CD14-positive monocyte (primary cell): ENCODE measurements at places on chromosomes 5 and 9. TPM values are rescaled to one million over a fixed set of nuclear protein-coding genes. Genes with fewer than 3 reads are reported as not detected.

- DNase-seq: peak; percentile 58
- H3K4me3 ChIP-seq: no peak overlapping the region
- peaks cover 16% of the 10 kb centered on the region for H3K36me3 ChIP-seq
- H3K27me3 ChIP-seq: no peaks in the 10 kb centered on the region
- peaks cover 16% of the 10 kb centered on the region for H3K4me1 ChIP-seq
Observed at GRCh38 chr9:104850786-104851545, 77.0 kb downstream of the ABCA1 start.

The GRHPR gene
- polyA plus RNA-seq: 73.8 and 104 TPM in 2 replicates

DNA sequence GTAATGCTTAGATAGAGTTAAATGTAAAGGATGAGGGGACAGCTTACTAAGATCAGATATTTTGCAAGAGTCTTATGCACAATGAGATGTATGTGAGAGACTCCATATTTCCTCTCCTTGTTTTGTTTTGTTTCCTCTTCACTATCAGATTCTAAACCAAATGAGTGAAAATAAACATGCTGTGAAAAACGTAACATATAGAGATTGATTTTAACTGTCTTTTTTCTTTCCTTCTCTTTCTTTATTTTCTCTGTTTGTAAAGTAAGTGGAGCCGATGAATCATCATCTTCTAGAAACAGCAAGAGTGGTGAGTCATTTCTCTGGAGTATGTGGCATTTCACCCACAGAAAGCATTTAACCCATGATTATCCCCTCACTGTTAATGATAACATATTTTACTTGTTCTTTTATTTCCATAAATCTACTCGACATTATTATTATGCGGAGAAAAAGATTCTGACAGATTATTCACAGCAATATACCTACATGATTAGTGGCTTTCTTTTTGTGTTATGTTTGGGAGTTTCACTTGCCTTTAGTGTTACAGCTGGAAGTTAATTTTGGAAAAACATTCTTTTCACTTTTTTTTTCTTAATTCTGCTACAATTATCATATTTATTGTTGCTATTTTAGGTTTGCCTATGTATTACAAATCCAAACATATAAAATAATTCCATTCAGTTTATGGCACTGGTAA is 2.1 kb upstream of the ANXA1 start:
- peaks cover 84% of the 10 kb centered on the region for H3K4me1 ChIP-seq
- peak overlapping the region; percentile 67 for H3K4me3 ChIP-seq
- H3K27me3 ChIP-seq: no peaks in the 10 kb centered on the region
- H3K27ac ChIP-seq: peak overlapping the region; percentile 87
- peak; percentile 90 for DNase-seq

- H3K27me3 ChIP-seq: peaks cover 16% of the 10 kb centered on the region
- DNase-seq: no peak
- peaks cover 23% of the 10 kb centered on the region for H3K4me1 ChIP-seq
- peaks cover 21% of the 10 kb centered on the region for H3K36me3 ChIP-seq
- peak overlapping the region; percentile 80 for H3K27ac ChIP-seq
- peak overlapping the region; percentile 80 for H3K4me3 ChIP-seq
Observed at GRCh38 chr9:128190516-128191405, 611 bp downstream of the CIZ1 start.

The SLC25A48 gene
- polyA plus RNA-seq: not detected

The KIF4B gene
- polyA plus RNA-seq: not detected

- H3K4me1 ChIP-seq: no peaks in the 10 kb centered on the region
- H3K4me3 ChIP-seq: no peak overlapping the region
- no peaks in the 10 kb centered on the region for H3K27me3 ChIP-seq
- no peak for DNase-seq
- no peaks in the 10 kb centered on the region for H3K36me3 ChIP-seq
Observed at GRCh38 chr5:139863855-139864558, 68.4 kb downstream of the PSD2 start.

The SLCO6A1 gene
- not detected for polyA plus RNA-seq

The ADCY2 gene
- polyA plus RNA-seq: not detected in 2 replicates

DNA sequence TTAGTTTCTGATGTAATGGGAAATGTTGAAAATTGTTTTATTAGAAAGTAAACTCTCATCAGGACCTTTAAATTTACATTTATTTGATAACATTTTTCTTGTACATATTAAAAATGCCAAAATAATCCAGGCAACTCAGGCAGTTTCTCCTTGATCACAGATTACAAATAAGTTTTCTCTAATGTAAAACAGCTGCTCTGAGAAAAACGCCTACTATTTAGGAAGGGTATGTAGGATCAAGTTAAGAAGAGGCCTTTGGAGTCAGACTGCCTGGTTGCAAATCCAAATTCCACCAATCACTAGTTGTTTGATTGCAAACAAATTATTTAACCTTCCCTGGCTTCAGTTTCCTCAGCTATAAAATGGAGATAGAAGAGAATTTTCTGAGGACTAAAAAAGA is 610.8 kb downstream of the PDE4D start:
- H3K36me3 ChIP-seq: no peaks in the 10 kb centered on the region
- no peak overlapping the region for H3K27ac ChIP-seq
- DNase-seq: no peak
- H3K4me1 ChIP-seq: no peaks in the 10 kb centered on the region

DNA sequence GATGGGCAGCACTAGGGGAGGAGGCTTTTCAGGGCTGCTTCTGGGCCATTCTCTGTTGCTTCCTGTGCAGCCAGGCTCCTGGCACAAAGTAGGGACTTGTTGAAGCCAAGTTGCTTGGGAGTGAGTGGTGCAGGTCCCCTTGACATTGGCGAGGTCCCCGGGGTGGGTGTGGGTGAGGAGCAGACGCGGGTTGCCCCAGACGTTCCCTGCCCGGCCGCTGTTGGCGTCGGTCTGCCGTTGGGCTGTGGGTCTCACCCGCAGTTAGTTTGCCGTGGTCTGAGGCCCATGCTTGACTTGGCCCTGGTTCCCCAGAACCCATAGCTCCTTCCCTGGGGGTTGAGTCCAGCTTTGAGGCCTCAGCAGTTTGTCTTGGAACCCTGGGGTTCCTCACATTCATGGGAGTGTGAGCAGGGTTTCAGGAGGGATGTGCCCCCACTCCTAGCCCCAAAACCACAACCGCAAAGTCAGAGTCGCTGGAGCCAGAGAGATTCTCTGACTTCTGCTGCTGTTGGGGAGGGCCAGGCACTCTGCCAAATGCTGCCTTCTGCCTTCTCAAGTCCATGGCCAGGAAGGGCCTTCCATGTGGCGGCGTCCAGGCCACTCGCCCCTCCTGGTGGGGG is 77.5 kb downstream of the RXRA start:
- H3K4me3 ChIP-seq: peak overlapping the region; percentile 68

GRCh38 chr5:124195411-124195810 is 551.0 kb downstream of the ZNF608 start:
- H3K27ac ChIP-seq: no peak overlapping the region
- no peaks in the 10 kb centered on the region for H3K4me1 ChIP-seq
- H3K36me3 ChIP-seq: no peaks in the 10 kb centered on the region
- no peaks in the 10 kb centered on the region for H3K27me3 ChIP-seq
- no peak overlapping the region for H3K4me3 ChIP-seq
- no peak for DNase-seq

DNA sequence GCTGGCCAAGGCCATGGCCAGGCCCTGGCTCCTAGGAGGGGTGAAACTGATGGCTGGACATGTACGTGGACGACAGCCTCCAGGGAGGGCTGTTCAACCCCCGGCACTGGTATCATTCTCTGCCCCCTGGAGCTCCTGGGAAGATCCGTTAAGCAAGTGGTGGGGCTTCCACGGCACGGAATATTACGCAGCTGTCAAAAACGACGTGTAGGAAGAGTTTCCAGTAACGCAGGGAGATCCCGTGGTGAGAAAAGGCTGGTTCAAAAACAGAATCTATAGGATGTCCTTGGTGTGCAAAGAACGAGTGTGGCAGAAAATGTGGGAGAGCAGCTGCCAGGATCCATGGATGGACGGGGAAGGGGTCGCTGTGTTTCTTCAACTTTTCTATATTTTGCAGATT is 36.3 kb upstream of the TMEM250 start:
- H3K4me3 ChIP-seq: no peak overlapping the region
- no peak overlapping the region for H3K27ac ChIP-seq
- no peaks in the 10 kb centered on the region for H3K4me1 ChIP-seq
- no peaks in the 10 kb centered on the region for H3K36me3 ChIP-seq

The ADAMTSL1 gene
- not detected for polyA plus RNA-seq

GRCh38 chr9:95726756-95727155 is 148.7 kb upstream of the ERCC6L2 start:
- peaks cover 2% of the 10 kb centered on the region for H3K27me3 ChIP-seq
- no peaks in the 10 kb centered on the region for H3K36me3 ChIP-seq
- DNase-seq: peak; percentile 2
- H3K27ac ChIP-seq: no peak overlapping the region
- no peaks in the 10 kb centered on the region for H3K4me1 ChIP-seq

The GMCL2 gene
- not detected for polyA plus RNA-seq

DNA sequence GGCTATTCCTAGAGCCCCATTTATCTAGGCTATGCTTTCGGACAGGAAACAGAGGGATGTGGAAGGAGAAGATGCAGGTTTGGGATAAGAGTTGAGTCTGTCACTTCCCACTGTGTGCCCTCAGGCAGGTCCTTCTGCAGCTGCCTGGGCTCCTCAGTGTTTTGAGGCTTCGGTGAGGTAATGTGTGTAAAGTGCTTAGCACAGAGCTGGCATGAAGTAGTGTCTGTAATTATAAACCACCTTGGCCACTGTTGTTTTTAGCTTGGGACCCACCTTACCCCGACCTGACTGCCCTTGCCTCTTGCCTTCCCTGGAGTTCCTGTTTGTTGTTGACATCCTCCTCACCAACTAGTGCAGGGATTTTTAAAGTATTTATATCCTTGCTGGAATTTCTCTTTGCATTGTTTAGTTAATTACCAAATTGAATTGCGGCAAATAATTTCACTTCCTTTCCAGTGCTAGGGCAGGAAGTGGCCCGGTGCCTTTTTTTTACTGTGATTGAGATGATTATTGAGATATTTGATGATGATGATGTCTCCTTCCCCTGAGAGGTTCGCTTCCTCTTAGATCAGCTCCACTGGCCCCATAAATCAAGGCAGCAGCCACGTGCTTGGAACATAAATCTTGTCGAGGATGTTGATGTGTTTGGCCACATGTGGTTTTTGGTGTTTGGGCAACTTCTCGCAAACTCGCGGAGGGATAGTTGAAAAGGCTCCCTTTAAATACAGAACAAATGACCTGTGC is 38.3 kb upstream of the DAB2IP start:
- no peak overlapping the region for H3K27ac ChIP-seq
- no peaks in the 10 kb centered on the region for H3K27me3 ChIP-seq
- H3K36me3 ChIP-seq: no peaks in the 10 kb centered on the region
- DNase-seq: no peak
- H3K4me1 ChIP-seq: peaks cover 18% of the 10 kb centered on the region

- peaks cover 32% of the 10 kb centered on the region for H3K4me1 ChIP-seq
- no peaks in the 10 kb centered on the region for H3K36me3 ChIP-seq
- H3K4me3 ChIP-seq: peak overlapping the region; percentile 0
- peak overlapping the region; percentile 31 for H3K27ac ChIP-seq
- DNase-seq: peak; percentile 97
Observed at GRCh38 chr9:133144142-133144903, 19.4 kb downstream of the GBGT1 start.

- no peaks in the 10 kb centered on the region for H3K4me1 ChIP-seq
- H3K36me3 ChIP-seq: no peaks in the 10 kb centered on the region
- H3K27me3 ChIP-seq: no peaks in the 10 kb centered on the region
- DNase-seq: no peak
- H3K4me3 ChIP-seq: no peak overlapping the region
Observed at GRCh38 chr5:135886136-135886535, 9.5 kb downstream of the IL9 start.

GRCh38 chr5:124182133-124182532 is 564.3 kb downstream of the ZNF608 start:
- H3K4me3 ChIP-seq: no peak overlapping the region
- no peak for DNase-seq
- no peaks in the 10 kb centered on the region for H3K36me3 ChIP-seq
- H3K27ac ChIP-seq: no peak overlapping the region
